ENCODE measurements at places on chromosomes 5 and 9. TPM values are rescaled to one million over a fixed set of nuclear protein-coding genes. Genes with fewer than 3 reads are reported as not detected.

The ZNF454 gene
- total RNA-seq: not detected

The STK32A gene
- total RNA-seq: 0.21 TPM

The KIF20A gene
- total RNA-seq: 34.8 TPM

The C9orf50 gene
- not detected for total RNA-seq

The SLC24A2 gene
- not detected for total RNA-seq

The BNC2 gene
- total RNA-seq: 19.2 TPM

The CACFD1 gene
- 7.8 TPM for total RNA-seq

The GABRA1 gene
- not detected for total RNA-seq

The CTXN3 gene
- not detected for total RNA-seq

The SAXO1 gene
- total RNA-seq: not detected

The SV2C gene
- total RNA-seq: not detected

The PTPRD gene
- total RNA-seq: not detected

The BAAT gene
- not detected for total RNA-seq

The PCDHGB1 gene
- total RNA-seq: 3.6 TPM

The PCDHA9 gene
- total RNA-seq: not detected

The TUSC1 gene
- total RNA-seq: 0.41 TPM

The C5orf63 gene
- 1.6 TPM for total RNA-seq

The CD180 gene
- not detected for total RNA-seq

The C5orf15 gene
- 57.2 TPM for total RNA-seq

The FOXD4L4 gene
- 0.21 TPM for total RNA-seq

The PLEKHG4B gene
- total RNA-seq: 4.2 TPM

The CYFIP2 gene
- 15.2 TPM for total RNA-seq

The DMRTA1 gene
- not detected for total RNA-seq

The GMCL2 gene
- total RNA-seq: not detected

The HCN1 gene
- total RNA-seq: not detected

The C8G gene
- total RNA-seq: 0.75 TPM

The PCDHA11 gene
- not detected for total RNA-seq

The SPATA31E1 gene
- total RNA-seq: not detected

The MPDZ gene
- 26.9 TPM for total RNA-seq

The SLC6A3 gene
- total RNA-seq: not detected

The NEUROG1 gene
- total RNA-seq: not detected

The RAB3C gene
- total RNA-seq: not detected

The PCDHGC3 gene
- 129 TPM for total RNA-seq

The PFN3 gene
- total RNA-seq: not detected

The PTBP3 gene
- total RNA-seq: 37.4 TPM

The DRD1 gene
- not detected for total RNA-seq

The PCDHGA8 gene
- 0.63 TPM for total RNA-seq

The C9orf153 gene
- total RNA-seq: not detected

The LCN15 gene
- not detected for total RNA-seq

The SMU1 gene
- total RNA-seq: 21.5 TPM

The LMX1B gene
- total RNA-seq: not detected

The UNC5A gene
- not detected for total RNA-seq

The FOXD4 gene
- 0.44 TPM for total RNA-seq

The NPM1 gene
- total RNA-seq: 1,872 TPM

The PIP5KL1 gene
- 2.5 TPM for total RNA-seq

The NRARP gene
- not detected for total RNA-seq
